ENCODE measurements at places on chromosomes 6 and 20.

DNA sequence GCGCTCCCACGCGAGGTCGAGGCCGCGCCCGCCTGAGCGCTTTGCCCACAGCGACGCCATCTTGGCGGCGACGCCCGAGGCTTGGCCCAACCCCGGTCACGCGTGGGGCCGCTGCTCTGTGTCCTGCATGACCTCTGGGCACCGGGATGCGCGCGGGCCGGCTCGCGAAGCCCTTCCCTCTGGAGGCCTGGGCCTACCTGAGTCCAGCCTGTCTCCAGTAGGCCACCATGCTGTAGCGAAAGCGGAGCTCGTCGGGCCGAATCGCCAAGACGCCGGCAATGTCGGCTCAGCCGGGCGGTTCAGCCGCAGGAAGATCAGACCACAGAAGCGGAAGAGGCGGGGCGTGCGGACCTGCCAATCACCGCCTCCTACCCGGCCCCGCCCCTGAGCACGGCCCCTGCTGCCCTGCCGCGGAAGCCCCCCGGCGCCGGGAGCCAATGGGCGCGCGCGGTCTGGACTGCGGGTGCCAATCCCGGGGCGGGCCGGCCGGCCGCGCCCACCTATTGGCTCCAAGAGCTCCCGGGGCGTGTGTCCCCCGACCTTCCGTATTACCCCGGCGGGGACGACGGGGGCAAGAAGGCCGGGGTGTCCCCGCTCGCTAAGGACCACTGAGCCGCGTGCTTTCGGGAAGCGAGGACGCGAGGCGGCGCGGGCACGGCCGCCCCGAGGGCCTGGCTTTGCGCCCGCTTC, at the start of gene ATP5F1E:
ATP5F1E (minus strand) TSS at position 313 of the 690 bp plus-strand sequence; CDS start at position 229, 84 bp downstream.
- DNase-seq = peak; percentile 97

DNA sequence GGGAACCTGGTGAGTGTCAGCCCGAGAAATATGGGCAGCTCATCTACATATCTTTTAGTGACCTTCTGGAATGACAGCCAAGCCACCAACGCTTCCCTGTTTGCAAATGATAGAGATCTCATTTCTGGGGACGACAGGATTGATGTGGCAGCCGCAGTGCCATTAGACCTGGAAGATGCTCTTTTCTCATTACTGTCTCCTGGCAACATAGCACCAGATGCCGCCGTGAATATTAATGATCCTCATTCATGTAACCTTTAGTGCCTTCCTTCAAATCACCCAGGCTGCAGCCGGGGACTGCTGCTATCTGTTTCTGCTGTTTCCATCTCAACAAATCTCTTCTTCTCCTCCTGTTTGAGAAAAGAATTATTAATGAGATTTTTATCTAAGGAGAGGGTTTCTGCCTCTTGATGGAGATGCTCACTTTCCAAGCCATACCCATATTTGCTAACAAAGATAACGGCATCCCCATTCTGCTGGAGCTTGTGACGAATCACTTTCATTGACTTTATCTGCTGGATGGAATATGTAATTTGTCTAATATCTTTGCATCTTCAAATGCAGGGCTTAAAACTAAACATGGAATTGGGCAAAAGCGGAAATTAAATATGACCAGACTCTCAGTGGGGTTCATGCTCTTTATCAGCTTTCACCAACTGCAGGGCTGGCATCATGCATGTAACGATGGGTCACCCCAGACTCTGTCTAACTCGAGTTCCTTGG, 74.8 kb upstream of the KIF16B start:
- DNase-seq = no peak

GRCh38 chr20:50681359-50682064, 9.8 kb downstream of the RIPOR3 start:
- DNase-seq = no peak

DNA sequence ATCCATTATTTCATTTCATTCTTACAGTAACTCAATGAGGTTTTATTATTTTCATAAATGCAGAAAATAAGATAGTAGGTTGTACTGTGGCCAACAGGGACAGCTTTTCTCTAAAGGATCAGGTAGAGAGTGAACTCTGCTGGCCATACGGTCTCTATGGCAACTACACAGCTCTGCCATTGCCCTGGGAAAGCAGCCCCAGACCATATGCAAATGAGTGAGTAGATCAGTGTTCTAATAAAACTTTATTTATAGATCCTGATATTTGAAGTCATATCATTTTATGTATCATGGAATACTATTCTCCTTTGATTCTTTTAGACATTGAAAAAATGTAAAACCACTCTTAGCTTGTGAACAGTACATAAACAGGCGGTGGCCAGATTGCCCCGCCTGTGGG, 192.5 kb upstream of the RREB1 start:
- DNase-seq = no peak

- DNase-seq = no peak
Measured at GRCh38 chr20:34350095-34350494, 13.0 kb upstream of the ITCH start.

- peak; percentile 71 for DNase-seq
Measured at GRCh38 chr6:158654498-158654897, 4.6 kb downstream of the SYTL3 start.

GRCh38 chr6:154169193-154169847, 130.3 kb downstream of the OPRM1 start:
- DNase-seq = peak; percentile 59

DNA sequence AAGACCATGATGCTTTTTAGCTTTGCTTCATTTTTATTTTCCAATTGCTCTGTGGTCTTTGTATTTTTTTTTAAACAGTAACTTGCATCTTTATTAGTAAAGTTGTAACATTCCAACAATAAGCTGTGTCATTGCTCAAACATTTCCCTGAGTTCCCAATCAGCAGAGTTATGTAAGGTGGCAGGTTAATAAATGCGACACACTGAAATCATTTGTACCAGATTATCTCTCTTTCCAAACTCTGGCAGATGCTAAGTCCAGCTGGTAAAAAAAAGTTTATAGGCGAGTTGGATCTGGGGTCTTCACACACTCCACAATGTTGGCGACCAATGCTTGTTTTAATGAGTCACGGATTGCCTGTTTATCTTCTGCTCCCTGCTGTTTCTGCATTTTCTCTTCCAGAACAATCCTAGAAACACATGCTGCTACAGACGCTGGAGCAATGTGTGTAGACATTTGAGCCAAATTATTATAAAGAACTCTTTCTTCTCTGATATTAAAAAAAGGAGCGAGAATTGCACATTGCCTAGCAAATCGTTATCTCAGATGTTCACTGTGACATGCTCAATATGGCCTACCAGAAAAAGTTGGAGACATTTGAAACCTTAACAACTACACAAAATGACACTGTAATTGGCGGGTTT, 113.6 kb upstream of the IFNGR1 start:
- DNase-seq = no peak

DNA sequence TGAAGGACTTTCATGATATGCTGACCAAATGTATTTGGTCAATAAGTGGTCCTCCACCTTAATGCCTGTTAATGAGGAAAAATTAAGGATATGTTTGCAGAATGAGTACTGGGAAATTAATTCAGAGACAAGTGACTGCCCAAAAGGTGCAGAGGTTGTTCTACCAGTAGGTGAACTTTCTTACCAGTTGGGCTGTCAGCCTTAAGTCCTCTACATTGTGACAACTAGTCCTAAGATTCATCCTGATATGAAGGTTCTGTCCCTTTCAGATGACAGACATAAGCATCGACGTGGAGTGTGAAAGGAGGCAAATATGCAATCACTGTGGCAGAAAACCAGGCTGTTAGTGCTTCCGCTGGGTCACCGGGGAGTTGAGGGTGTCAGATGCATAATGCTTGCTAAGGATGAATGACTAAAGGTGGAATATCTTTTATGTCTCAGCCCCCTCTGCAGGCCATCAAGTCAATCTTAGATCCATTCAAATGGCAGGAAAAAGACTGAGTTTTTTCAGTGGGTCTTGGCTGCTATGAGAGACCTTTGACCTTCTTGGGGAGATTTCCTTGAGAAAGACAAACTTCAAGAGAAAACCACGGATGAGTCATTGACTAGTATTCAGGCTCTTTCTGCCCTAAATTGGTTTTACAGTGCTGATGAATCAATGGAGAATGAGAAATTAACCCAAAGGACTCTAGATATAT, 226.0 kb downstream of the TPBG start:
- no peak for DNase-seq

DNA sequence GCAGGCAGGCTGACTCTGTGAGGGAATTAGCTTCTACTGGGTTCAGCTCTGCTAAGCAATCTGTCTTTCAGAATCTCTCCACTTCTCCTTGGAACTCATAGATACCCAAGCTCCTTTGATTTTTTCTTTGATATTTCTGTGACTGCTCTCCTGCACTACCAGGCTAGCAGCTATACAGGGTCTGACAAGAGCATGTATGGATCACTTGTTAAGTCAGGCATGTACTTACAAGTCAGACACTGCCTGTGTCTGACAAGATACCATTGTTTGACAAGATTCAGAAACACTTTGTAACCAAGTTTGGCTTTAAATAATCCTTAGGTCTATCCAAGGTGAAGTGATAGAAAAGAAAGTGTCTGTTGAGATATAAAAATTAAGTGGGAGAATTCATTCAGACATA, 79.5 kb downstream of the SESN1 start:
- DNase-seq = no peak

DNA sequence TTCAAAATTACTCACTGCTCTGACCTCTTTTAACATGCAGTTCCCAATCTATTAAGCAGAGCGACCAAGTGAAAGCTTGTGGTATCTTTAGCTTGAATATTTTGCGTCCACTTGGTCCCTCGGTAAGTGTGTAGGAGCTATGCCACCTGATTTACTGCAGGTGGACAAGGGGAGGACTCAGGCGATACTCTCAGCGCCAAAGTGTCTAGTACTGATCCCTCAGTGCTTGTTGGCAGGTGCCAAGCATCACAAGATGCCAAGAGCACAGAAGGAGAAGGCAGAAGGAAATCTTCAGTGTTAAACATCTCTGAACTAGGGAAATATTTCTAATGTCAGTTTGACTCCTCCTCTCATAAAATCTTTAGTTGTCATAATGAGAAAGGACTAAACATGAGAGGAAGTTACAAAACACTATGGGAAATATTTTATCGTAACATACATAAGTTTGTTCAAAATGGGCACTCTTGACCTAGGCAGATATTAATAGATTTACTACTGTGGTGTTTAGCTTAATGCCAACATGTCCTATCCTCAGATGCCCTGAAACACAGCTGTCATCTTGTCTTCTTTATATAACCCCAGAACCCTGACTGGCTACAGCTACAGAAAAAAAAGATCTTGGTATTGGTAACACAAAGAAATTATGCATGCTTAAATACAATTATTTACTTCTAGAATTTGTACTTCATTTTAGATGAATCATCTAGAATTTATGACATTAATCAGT, 19.5 kb downstream of the NHLRC1 start:
- DNase-seq = no peak

DNA sequence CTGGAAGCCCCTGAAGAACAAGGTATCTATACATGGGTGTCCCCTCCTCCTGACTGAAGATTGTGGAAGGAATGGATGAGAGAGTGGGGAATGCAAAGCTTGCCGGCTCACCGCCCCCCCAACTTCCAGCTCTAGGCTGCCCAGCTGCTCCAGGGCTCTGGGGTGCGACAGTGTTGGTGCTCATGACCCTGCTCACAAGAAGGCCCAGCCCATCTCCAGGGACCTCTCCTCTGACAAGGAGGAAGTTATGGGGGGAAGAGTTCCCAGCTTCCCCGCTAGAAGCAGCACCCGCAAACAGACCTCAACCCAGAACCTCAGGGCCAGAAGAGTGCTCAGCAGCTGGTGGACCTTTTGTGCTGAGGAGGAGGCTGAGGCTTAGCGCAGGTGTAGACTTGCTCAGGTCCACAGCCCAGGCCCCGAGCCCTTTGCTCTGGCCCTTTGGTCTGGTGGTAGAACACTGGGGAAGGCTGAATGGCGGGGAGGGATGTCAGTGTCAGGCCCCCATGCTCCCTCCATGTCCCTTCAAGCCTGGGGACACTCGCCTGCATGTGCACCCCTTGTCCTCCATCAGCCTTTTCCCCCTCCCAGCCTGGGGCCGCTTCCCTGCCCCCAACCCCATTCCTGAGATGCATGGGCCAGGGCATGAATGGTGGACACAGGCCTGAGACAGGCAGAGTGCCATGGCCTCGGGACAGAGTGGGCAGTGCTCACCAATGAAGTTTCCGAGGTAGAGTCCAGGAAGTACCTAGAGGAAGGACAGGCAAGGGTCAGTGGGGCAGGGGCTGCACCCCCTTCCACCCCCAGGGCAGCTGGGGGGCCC, 1.3 kb downstream of the DUSP15 start:
- no peak for DNase-seq

- peak; percentile 53 for DNase-seq
Measured at GRCh38 chr6:30981942-30982772, 1.4 kb upstream of the MUC21 start.

DNA sequence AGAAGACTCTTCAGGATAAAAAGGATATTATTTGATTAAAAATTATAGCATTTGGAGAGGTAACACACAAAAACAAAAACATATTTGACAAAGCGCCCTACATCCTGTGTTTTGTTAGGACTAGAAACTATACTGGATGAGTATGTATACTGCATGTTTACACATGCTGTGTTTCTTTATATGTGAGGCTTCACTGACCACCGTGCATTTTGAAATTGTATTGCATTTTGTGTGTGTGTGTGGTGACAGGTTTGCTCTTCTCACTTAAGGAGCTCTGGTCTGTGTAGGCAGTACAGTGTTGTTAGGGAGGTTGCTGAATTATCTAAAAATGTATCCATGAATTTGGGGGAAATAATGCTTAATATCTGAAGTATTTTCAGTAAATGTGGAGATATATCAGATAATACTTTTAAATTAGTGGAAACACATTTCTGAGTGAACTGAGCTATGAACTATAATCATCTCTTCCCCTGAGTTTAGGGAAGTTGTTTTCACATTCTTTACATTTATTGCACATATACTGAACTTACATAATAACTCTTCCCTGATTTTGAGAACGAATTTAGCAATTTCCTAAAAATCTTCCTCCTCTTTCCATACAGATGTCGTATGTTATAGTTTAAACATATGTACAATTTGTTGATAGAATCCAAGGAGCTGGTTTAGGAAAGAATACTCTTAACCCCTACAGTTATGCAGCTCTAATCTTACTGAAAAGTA, 43.3 kb downstream of the TMEM170B start:
- no peak for DNase-seq
